ENCODE measurements at places on chromosomes 5 and 9. TPM values are rescaled to one million over a fixed set of nuclear protein-coding genes. Genes with fewer than 3 reads are reported as not detected.

DNA sequence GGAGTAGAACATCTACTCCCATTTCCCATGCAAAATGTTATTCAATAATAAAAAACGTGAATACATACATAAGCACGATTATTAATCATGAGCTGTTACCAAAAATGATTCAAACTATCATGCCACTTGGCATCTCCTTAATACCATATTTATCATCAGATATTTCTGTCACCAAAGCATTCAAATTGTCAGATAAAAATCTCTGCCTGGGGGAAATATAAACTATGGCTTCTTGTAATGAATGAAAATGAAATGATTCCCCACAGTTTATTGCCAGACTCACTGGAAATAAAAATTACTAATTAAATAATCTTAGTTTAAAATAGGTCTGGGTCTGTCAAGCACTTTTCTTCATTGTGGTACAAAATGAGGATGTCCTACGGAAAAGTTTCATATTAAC, 265.4 kb downstream of the EDIL3 start:
- DNase-seq = no peak

- DNase-seq = no peak
Observed at GRCh38 chr5:129459777-129460671, at the start of gene ADAMTS19. ADAMTS19 (plus strand) TSS chr5:129460298; CDS start chr5:129460392, 94 bp downstream.

Gene RETREG1
- polyA plus RNA-seq = 4.7 TPM

Gene TXNDC8
- polyA plus RNA-seq = not detected

Gene C5orf58
- 0.70 TPM for polyA plus RNA-seq

Measured in urinary bladder (tissue), 4 donors.